ENCODE measurements at places on chromosomes 7 and 10.

GRCh38 chr7:105806592-105807447, 69.6 kb downstream of the ATXN7L1 start:
- no peak for DNase-seq

GRCh38 chr10:125026974-125027735, 85.2 kb downstream of the ZRANB1 start:
- DNase-seq, result no peak

- DNase-seq, result no peak
These were observed 12.5 kb downstream of the MMRN2 start for GRCh38 chr10:86944907-86945306.

GRCh38 chr7:28389504-28390395, 22.6 kb upstream of the CREB5 start:
- DNase-seq, result no peak

DNA sequence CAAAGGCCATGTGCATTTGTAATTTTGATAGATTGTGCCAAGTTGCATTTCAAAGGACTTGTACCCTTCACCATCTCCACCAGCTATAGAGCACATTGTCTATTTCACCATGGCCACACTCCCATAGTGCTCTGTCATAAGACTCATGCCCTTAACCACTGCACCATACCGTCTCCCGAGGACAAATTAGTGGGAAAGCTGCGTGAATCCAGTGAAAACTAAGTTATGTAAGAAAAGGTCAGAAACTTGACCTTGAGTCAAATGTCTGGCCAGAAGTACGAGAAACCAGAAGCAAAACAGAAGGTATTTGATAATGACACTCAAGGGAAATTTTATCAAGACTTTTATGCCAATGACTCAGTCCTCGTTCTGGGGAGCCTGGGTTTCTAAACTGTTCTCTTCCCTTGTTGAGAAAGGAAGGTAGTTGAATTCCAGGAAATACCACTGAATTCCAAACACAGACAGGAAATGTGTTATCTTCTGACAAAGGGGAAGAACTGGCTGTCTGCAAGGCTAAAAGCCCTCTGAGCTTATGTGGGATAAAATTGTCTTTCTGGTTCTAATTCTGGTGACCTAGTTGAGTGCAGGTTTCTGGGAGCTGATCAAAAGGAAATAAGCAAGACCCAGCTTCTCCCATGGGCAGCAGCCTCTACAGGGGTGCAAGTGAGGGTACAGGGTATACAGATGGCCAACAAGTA, 49.7 kb downstream of the CDK1 start:
- no peak for DNase-seq

- no peak for DNase-seq
These were observed 45.6 kb upstream of the FGL2 start for GRCh38 chr7:77245015-77245755.

DNA sequence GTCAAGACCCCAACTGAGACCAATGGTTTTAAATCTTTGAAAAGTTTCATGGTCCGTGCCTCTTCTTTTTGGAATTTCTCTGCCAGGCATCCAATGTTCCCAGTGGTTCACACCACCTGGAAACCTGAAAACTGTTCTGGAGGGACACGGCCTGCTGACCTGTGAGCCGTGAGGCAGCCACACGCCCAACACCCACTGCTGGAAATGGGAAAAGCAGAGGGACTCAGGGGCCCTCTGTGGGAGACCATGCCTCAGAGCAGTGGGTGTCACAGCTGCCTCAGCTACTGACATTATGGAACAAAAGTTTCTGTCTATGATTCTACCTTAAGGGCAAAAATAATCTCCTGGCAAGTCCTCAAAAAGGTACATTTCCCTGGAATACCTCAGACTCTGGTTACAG, 70.4 kb upstream of the VIPR2 start:
- DNase-seq, result no peak

GRCh38 chr7:151570366-151570915, 50.7 kb upstream of the RHEB start:
- no peak for DNase-seq

- DNase-seq, result no peak
These were observed 9.8 kb upstream of the TOMM7 start for GRCh38 chr7:22832401-22832800.

DNA sequence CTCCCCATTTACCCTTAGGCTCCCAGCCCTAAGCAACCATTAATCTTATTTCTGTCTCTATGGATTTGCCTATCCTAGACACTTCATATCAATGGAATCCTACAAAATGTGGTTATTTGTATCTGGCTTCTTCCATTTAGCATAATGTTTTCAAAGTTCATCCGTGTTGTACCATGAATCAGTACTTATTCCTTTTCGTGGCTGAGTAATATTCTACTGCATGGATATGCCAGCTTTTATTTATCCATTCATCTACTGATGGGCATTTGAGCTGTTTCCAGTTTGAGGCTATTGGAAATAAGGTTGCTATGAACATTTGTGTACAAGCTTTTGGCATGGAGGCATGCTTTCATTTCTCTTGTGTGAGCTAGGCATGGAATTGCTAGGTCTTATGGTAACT, 121.1 kb downstream of the WDR11 start:
- DNase-seq, result no peak

- no peak for DNase-seq
These were observed 177.5 kb downstream of the TWIST1 start for GRCh38 chr7:18939771-18940592.

DNA sequence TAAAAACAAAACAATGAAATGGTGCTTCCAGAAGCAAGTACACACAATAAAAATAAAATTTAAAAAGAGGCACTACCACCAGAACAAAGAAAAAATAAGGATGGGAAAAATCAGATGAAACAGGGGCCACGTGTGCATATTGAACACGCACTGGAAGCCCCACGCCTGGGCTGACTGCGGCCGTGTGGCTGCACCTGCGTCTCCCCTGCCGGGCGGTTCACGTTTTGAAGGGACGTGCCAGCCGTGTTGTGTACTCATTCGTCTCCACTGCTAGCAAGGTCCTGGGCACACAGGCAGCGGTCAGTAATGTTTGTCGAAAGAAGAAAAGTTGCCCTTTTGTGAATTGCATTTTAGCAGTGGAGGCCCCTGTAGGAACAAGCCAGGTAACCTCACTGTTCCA, 255.9 kb upstream of the RNF32 start:
- no peak for DNase-seq

DNA sequence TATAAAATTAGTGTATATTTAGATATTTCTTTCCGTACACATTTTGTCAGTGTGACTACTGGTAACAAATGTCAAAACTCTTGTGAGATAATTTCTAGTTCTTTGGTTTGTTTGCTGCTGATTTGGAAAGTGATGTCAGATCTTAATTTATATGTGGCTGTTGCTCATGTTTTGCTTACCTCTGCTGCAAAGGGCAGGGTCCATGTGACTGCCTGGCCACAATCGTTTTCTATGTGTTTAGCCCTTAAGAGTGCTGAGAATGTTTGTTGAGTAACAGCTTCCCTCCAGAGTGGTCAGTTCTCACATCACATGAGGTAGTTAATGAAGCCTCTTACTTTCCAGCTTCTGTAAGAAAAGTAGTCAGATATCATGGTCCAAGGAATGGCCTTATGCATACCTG, 4.2 kb downstream of the NRBF2 start:
- no peak for DNase-seq

- DNase-seq, result no peak
These were observed 50.9 kb downstream of the GALNT11 start for GRCh38 chr7:152076324-152076821.

DNA sequence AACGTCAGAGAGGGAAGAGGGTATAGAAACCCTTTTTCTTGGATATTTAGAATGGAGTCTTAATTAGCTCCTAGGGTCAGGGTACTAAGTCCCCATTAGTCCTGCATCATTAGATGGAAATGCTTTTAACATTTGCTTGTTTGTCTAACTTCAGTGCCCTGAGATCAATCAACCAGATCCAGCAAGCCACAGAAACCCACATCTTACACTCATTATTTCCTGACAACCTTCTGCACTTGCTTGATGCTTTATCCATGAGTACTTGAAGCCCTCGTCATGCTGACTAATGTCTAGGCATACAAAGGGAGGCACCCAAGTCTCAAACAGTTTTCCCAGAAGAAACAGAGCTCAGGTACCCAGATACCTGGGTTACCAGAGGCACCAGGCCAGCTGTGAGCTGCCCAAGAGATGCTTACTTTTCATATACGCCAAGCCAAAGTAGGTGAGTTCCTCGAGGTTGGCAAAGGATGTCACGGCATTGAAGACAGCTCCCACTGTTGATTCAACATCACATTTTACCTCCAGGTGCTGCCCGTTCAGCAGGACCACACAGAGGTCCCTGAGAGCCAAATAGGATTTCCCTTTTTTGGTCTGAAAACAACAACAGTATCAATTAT, 42.7 kb downstream of the FRMPD2 start:
- DNase-seq, result no peak

GRCh38 chr7:139618482-139619366, 95.2 kb downstream of the CLEC2L start:
- no peak for DNase-seq

GRCh38 chr7:49398746-49399145, 374.7 kb upstream of the VWC2 start:
- no peak for DNase-seq

- DNase-seq, result no peak
These were observed 474.8 kb upstream of the PFKP start for GRCh38 chr10:2592360-2593160.

Data from amygdala (tissue), 56 donors.